ENCODE measurements at places on chromosomes 3 and 15.

DNA sequence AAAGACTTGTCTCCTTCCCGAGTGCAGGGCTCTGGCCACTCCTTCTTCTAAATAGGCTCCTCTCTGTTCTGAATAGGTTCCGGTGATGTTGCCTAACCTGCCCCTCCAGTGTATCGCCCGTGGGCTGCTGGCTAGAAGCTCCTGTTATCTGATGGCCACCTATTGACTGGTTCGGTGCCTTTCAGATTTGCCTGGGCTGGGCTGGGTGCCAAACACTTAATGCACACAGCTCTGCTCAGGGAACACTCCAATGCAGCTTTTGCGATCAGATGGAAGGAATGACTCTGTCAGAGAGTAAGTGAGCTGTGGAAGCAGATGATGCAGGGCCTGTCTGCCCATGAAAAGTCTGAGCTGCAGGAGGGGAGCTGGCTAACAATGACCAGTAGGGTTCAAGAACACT, 112.9 kb downstream of the CORO2B start:
- DNase-seq: peak; percentile 79

DNA sequence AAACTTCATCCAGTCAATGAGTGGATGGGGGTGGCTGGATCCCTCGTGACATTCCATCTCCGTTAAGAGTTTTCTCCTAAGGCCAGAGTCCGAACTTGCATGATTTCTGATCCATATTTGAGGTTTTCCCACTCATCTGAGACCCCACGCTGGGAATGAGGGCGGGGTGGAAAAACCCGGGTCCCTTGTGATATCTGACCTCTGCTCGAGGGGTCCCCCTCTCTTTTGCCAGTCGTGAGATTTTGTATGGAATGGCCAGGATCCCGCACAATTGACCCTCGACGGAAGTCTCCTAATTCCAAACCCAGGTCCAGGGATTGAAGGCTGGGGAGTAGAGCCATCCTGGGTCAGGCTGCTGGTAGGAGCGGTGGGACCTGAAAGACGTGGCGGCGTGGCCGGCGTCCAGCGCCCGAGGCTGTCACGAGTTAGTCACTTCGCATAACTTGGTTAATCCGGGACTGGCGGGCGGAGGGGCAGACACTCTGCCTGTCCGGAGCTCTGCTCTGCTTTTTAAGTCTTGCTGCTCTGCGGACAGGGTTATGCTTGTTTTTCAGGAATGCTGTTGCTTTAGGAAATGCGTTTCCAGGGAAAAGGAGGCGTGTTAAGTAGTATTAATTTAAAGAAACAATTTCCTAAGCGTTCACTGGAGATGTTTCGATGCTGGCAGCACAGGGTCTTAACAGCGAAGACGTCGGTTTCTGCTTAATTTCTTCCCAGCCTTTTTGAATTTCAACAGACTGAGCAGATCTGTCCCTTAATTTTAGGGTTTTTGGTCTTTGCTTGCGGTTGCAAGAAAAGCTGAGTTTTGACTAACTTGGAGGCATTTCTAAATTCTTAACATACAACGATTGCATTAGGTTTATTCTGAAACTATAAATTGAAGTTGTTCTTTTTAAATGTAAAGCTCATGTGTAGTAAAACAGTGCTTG, 69.7 kb upstream of the LRRFIP2 start:
- peak; percentile 14 for DNase-seq

DNA sequence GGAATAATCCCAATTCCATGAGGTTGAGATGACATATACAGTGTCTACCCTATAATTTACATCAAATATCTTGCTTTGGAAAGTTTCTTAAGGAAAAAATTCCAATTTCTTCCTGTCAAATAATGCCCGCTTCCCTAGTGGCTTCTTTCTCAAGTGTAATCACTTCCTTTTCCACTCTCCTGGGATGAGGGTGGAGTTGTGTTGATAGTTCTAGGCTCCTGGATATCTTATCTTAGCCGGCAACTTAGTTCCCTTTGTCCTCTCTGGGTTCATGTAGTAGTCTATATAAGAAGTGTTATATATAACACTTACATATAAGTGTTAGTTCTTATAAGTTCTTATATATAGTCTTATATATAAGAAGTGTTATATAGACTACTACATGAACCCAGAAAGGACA, 10.9 kb downstream of the TAGLN3 start:
- DNase-seq: no peak

DNA sequence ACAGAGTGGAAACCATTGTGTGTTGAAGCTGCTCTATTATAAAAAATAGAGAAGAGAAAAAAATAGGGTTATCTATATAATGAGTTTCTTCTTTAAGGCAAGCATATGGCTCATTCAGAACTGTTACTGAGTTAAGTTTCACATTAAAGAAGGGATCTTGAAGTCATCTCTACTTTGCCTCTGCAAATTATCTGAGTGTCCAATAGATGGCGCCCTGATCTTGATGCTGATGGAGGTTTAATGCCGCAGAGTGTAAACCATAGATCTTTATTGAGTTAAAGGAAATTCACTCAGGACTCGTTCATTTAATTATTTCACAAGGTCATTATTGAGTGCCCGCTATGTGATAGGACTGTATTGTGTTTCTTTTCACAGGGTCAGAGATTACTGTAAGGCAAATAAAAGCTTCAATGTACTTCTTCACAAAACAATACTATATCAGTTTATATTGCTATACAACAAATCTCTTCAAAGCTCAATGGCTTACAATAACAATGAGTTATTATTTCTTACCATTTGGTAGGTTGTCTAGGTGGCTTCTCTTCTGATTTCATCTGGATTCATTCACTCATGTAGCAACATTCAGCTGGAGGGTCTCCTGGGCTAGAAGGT, 171.4 kb downstream of the NSUN3 start:
- DNase-seq: peak; percentile 46

- DNase-seq: no peak
These were observed 23.7 kb upstream of the SFMBT1 start for GRCh38 chr3:53069422-53070068.

DNA sequence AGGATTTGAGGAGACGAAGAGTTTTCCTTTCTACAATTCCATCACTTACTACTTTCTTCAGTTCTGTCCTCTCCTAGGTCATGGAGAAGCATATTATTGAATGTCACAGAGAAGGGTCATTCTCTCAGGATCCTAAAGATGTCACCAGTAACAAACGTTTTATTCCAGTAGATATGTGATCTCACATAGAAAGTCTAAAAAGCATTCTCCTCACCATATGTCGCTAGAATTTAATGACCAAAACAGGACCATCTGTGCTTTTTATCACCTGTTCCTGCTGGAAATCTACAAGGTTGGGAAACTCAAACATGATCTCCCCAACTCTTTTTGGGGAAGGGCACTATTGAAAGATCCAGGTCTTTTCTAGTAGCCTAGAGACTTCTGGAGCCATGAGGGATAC, 24.0 kb upstream of the FRMD5 start:
- no peak for DNase-seq

- no peak for DNase-seq
These were observed 49.5 kb downstream of the GLDN start for GRCh38 chr15:51390966-51391422.

- no peak for DNase-seq
These were observed 55.7 kb downstream of the SYNPR start for GRCh38 chr3:63333815-63334214.

- no peak for DNase-seq
These were observed 108.3 kb downstream of the IGF2BP2 start for GRCh38 chr3:185716436-185717108.

DNA sequence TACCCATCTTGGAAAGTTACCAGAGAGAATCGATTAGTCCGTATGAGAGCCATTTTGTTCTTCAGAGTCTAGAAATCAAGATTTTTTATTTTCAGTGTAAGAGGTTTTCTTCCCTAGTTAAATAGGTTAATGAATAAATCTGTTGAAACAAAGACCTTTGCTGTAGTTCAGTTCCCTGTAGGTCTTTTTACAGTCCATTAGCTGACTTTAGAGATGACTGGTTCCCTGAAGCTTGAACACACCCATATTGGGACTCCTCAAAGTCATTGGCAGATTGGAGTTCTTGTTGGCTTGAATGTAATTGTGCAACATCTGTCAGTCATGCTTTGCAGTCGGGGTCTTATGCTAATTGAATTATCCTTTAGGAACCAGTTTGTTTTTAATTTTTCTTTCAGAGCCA, 45.3 kb downstream of the SEMA6D start:
- DNase-seq: no peak

DNA sequence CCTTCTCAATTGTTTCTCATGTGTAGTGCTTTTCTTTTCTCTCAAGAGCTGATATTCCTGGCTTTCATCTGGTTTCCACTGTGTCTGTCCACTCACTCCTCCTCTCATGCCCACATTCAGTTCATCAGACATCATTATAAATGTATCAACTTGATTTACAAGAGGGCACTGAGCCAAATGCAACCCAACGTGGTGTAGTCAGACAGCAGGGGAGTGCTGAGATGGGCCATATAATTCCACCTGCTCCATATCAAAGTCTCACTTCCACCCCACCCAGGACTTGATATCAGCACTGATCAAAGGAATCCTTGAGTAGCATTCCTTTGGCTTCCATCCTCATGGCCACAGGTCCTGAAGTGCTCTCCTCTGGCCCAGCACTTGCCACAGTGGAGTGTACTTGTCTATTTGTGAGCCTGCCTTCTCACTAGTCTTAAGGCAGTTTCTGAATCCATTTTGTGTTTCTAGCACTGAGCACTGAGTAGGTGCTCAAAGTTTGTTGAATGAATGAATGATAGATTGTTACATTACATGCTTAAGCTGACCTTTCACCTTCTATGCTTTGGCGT, 252.8 kb downstream of the CLSTN2 start:
- DNase-seq: peak; percentile 25

DNA sequence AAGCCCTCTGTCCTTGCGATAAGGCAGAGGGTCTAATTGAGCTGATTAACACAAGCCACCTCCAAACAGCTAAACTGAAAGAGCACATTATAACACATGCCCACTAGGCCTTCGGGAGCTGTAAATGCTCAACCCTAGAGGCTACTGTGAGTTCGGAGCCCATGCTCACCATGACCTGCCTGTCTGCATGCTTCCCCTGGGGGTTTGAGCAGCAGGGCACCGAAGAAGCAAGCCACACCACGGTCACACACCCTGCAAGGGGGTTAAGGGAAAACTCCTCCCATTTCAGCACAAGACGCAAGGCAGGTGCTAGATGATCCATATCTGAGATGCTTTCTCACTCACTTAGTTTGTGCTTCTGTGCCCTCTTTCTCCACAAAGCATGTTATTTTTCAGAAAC, 435.9 kb upstream of the CADM2 start:
- no peak for DNase-seq

GRCh38 chr15:80660119-80660518, 35.0 kb upstream of the ABHD17C start:
- DNase-seq: no peak

GRCh38 chr15:25775317-25775912, 87.7 kb downstream of the ATP10A start:
- no peak for DNase-seq

DNA sequence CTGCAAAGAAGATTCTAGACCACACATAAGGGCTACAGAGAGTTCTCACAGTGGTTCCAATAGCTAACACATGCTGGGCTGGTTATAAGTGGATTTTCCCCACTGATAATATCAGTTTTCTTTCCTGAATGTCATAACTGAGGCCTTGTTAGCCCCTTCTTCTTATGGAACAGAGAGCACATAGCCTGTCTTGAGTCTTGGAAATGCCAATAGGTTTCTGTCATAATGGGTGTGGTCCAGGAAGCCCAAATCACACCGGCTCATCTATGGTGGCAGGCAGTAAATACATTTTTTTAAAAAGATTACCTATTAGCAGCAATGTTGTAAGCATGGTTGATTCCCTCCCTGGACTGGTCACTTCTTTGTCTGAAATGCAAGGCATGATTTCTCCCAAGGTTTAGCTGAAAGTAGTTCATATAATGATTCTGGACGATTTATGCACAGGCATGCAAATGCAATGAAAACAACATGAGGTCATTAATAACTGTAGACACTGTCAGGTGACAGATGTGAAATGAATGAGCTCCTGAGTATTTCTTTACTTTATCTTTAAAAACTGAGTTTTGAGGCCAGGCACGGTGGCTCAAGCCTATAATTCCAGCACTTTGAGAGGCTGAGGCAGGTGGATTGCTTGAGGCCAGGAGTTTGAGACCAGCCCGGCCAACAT, 67.2 kb upstream of the ATP2C1 start:
- no peak for DNase-seq

- no peak for DNase-seq
These were observed 226.0 kb upstream of the GOLGA6L4 start for GRCh38 chr15:84009616-84010015.

DNA sequence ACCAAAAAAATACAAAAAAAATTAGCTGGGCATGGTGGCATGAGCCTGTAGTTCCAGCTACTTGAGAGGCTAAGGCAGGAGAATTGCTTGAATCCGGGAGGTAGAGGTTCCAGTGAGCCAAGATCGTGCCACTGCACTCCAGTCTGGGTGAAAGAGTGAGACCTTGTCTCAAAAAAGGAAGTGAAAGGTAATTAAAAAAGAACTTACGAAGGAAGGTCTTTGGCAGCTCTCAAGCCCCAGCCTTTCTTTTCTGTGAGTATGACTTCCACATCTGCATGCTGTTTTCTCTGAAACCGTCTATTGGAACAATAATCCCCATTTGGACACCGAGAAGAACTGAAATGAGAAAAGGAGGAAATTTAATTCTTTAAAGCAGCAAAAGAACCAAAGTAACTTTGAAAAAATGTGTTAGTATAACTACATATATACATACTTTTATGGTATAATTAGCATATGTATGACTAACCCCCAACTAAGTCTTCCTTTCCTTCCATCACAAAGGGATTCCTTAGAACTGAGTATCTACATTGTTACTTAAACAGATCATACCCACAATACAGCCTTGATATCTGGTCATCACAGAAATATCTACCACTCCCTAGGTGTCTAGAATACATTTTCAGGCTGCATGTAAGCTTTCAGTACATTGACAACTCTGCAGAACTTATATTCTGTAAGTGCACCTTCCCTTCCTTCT, 50.1 kb downstream of the SETD2 start:
- DNase-seq: no peak

- DNase-seq: no peak
These were observed 262.9 kb downstream of the ERC2 start for GRCh38 chr3:56205406-56205805.

DNA sequence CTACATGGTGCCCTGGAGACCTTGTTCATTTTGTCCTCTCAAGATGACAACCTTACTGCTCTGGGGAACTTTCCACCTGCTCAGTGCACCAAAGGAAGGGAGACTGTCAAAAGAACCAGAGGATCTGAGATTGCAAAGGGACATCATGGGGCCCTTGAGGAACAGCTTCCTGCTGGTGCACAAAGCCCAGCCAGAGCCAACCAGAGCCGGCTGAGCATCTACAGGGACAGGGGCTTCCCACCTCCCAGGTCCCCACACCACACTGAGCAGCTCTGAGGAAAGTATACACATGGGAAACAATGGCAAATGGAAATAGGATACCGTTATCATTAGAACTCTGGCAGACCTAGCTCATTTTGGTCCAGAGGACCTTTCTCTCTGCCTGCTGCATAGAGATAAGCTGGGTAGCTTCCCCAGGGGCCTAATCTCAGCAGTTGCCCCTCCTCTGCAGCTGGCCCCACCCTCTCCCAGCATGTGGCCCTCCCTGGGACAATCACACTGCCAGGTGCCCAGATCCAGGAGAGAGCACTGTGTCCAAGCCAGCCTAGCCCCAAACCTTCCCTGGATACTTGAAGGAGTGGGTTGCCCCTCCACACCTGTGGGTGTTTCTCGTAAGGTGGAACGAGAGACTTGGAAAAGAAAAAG, 123.4 kb upstream of the PRR20G start:
- DNase-seq: no peak
